ENCODE measurements at places on chromosomes 6 and 20.

DNA sequence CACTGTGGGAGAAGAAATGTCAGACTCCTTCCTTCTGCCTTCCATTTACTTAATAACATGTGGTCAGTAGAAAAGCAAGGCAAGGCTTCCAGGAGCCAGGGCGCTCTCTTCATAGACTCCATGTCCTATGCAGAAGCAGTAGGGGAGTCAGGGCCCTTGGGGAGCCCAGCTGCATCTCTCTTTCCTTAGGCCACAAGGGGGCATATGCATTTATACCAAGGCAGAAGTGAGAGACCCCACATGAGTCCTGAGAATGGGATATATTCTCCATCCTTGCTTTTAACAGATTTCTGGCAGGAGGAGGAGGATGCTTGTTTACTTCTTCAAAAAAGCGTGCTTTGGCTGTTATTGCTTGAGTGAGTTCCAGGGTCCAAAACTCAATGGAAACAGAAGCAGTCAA is 198.5 kb downstream of the HIVEP2 start:
- DNase-seq, result peak; percentile 29

DNA sequence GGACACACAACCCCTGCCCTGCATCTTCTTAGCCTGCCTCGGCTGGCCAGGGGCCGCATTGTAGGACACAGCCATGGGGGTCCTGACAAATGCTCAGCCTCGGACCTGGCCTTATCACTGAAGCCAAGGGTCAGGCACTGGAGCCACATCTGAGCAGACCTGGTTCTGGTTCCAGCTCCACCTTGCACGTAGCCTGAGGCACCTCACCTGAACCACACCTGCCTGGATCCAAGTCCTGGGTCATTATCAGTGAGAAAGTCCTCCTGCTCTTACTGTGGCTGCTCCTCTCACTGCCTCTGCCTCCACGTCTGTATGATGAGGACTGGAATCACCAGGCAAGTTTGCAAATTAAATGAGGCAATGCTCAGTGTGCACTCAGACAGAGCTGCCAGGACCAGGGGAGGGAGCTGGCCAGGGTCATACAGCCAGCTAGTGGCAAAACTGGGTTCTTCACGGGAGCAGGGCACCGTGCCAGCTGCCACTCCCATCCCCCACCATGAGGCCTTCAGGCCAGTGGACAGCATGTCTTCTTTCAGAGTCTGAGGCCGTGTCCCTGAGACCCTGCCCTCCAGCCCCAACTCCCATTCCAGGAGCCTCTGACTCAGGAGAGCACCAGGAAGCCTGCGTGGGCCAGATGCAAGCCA is 40.2 kb downstream of the MRPL14 start:
- no peak for DNase-seq

DNA sequence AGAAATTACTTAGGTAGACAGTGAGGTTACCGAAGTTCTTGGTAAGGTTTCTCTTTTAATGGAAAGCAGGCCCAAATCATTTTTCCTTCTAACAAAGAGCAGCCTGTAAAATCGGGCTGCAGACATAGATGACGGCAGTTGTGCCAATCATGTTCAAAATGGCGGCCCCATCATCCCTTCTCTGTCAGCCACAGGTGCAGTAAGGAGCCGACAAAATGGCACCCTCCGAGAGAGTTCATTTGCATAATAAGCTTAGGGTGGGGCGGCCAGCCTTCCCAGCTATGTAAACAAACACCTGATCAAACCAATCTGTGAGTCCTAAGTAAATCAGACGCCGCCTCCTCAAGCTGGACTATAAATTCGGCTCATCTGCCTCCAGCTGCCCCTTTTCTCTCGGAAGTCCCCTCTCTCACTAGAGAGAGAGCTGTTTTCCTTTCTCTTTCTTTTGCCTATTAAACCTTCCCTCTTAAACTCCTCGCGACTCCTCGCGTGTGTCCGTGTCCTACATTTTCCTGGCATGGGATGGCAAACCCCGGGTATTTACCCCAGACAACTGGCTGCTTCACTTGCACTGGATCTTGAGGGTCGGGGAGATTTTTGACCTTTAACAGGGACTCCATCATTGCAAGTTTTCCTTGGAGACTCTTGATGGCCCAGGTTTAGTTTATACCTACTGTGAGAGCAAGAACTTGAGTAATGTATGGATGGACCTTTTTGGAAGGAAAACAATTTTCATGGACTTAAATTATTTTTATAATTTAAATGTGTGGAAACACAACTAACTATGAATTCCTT is 8.9 kb upstream of the DDR1 start:
- no peak for DNase-seq

- DNase-seq, result peak; percentile 35
These were observed 141.5 kb downstream of the ANKRD60 start for GRCh38 chr20:58086763-58087561.

DNA sequence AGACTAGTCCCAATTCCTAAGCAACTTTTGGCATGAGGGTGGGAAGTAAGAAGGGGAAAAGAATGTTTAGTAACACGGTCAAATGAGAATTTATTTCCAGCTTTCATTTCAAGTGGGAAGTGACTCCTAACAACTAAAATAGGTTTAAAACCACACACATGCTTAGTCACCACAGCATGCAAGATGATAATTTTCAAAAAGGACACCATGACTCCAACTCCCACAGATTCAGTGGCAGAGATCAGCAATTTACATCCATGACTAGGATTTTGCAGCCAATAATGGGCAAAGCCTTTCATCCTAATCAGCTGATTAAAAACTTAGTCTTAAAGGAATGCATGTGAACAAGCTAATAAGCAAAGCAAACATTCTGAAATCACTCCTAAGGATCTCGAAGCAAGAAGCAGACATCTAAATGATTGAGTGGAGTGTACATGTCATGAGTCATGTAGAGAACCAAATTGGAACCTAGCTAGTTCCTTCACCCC is 48.1 kb upstream of the GCLC start:
- DNase-seq, result no peak

DNA sequence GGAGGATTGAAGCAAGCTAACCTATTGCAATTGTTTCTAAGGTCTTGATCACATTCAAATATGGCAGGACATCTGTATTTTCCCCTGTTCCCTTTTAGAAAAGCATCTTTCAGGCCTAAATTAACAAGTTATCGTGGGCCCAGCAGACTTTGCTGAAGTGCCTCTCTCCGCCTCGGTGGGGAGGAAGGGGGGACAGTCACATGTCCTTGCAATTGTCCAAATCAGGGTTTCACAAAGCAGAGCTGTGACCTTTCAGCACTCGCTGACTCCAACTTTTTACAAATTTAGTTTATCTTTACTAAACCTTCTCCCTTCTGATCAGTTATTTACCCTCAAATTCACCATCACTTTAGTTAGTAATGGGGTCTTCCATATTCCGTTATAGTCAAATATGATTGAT is 74.4 kb upstream of the KCNK16 start:
- DNase-seq, result no peak

GRCh38 chr6:6583836-6584235 is 4.7 kb upstream of the LY86 start:
- DNase-seq, result peak; percentile 39

DNA sequence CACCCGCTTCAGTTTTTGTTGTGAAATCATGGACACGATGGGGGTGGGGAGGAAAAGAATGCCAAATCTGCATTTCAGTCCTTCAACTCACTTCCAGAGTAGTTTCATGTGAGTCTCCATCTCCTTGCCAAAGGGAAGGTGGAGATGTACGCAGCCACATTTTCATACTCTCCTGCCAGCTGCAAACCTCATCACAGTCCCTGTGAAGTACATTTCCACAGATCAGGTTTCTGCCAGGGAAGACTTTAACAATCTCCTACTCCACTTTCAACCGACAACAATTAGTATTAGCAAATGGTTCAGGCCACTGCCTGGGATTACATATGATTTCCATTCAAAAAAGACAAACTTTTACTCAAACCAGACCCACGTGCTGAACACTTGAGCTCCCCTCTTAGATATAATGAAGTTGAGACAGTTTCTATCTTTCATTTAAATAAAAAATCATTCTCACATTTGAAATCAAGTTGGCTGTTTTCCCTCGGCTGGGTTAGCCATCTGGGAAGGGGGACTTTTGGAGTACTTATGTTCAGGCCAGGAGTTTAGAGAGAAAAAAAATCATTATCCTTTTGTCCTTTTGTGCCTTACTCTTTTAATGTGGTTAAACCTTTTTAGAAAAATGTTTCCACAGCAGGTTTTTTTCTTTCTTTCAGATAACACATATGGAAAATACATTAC is 51.0 kb upstream of the CEP162 start:
- no peak for DNase-seq

DNA sequence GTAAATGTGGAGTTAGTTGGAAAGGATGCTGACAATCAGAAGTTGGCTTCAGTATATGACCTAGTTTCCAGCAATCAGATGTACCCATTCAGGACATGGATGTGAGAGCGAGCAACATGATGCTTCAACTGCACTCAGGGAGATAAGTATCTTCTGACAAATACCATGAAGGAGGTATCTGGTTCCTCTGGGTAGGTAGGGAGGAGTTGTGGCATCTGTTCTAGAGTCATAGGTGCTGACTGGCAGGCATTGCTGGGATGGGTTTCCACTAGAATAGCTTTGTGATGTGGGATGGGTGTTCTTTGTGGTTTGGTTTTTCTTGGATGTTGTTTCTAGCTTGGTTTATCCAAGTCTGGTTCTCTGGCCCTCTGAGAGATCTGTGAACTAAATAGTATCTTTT is 3.9 kb upstream of the REV3L start:
- peak; percentile 18 for DNase-seq

GRCh38 chr6:7424967-7425807 is 35.6 kb downstream of the RIOK1 start:
- DNase-seq, result no peak

DNA sequence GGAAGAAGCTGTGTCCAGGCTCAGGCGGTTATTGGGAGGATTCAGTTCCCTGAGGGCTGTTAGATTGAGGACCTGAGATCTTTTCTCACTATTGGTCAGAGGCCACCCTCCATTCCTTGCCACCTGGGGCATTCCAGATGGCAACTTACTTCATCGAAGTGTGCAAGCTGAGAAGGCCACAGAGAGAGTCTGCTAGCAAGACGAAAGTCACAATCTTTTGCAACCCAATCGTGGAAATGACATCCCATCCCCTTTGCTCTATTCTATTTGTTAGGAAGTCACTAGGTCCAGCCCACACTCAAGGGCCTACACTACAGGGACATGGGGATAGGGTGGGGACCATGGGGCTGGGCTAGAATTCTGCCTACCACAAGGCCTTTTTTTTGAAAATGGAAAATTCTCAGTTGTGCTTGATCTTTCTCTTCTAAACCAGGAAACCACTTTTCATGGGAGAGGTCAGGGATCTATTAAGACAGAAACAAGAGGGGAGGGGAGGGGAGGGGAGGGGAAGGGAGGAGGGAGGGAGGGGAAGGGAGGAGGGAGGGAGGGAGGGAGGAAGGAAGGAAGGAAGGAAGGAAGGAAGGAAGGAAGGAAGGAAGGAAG is 217.2 kb downstream of the BCAS1 start:
- no peak for DNase-seq

DNA sequence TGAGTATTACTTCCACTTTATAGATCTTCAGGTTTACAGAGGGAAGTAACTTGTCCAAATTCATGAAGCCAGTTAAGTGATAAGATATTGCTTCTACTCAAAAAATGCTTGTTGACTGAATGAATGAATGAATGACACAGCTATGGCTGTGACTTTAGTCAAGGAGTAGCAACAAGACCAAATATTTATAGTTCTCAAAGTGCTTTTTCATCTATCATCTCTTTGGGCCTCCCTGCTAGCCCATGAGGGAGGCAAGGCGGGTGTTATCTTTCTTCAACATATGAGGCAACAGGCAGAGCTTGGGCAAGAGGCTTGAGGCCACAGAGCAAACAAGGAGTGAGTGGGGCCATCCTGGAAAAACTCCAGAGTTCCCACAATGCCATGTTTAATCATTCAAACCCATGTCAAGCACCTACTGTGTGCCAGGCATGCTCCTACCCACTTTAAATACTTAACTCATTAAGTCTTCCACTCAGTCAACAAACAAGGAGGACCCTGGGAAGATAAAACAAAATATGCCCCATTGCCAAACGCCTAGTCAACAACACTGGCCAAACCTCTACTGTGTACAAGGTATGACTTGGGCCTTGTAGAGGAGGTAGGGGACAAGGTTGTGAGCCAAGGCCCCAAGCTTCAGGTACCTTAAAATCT is 15.9 kb downstream of the BCL2L1 start:
- no peak for DNase-seq

DNA sequence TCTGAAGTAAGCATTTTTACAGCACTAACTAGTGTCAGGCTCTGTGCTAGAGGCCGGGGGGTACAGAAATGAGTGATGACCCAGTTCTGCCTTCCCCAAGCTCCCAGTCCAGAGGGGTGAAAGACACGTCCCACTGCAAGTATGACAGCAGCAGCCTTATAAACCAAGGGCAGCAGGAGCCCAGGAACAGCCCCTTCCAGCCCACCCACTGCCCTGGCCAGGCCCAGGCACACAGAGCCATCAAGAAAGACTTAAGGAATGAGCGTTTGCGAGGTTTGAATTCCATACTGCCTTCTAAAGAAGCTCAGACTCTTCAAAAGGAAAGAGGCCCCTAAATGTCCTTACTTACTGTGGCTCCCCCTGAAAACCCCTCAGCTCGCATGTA is 10.0 kb downstream of the TRERF1 start:
- peak; percentile 21 for DNase-seq

GRCh38 chr6:157706883-157707282 is 116.2 kb upstream of the SNX9 start:
- DNase-seq, result no peak

DNA sequence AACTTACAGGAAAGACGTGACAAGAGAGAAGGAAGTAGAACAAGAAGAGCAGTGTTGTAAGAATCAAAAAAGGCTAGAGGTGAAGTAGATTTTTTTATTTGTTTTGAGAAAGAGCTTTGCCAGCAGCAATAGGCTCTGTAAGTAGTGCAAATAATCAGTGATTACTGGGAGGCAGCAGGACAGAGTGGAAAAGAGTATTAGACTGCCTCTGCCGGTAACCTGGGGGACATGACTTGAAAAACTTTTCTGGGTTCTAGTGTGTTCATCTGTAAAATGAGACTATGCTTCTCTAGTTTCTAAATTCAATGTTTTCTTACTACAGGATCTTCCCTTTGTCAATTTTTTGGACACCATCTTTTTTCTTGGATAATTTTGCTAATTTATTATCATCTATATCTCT is 5.8 kb upstream of the IRAK1BP1 start:
- no peak for DNase-seq

- no peak for DNase-seq
These were observed 251.6 kb downstream of the PHF3 start for GRCh38 chr6:63887002-63887751.

- no peak for DNase-seq
These were observed 93.2 kb downstream of the FOXA2 start for GRCh38 chr20:22491194-22491505.

DNA sequence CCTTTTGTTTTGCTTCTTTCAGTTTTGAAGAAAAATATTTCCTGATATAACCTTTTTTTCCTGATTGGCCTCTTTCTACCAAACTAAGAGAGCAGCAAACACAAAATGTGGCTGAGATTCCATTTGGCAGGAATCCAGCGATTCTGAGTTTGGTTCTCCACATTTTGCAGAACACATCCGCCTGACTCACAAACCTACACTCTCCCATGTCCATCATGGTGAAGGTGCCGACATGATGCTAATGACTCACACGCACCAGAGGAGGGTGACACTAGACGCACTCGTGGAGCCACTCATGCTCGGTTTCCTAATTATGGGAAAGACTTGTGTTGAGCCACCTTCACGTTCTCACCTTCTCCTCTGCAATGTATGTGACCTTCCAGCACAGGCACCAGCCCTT is 45.9 kb upstream of the DUSP22 start:
- no peak for DNase-seq

GRCh38 chr6:35218021-35218420 is 4.3 kb downstream of the SCUBE3 start:
- no peak for DNase-seq

All from stimulated activated CD4-positive, alpha-beta T cell treated with anti-CD3 and anti-CD28 coated beads, Interleukin-15, amount 100 ng/mL, for 24 hours (primary cell).